ENCODE measurements at places on chromosomes 5 and 9.

DNA sequence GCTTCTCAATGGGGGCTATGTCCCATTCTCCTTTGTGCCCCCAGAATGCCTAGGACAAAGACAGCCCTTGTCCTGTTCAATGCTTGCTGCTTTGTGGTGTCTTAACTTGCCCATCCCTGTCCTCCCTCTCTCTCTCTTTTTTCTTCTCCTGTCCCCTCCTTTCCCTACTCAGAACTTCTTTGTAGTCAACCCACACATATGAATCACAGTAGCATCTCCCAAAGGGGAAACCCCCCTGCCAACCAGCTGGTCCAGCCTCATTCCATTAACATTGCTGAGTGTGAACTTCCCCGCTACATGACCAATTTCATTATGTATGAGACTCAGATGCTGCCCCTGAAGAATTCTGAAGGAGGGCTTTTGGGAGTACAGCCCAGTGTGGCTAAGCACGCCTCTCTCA is 408.3 kb downstream of the ENC1 start:
- no peak for DNase-seq

- DNase-seq = no peak
These were observed 154.5 kb downstream of the YIPF5 start for GRCh38 chr5:144015961-144016360.

DNA sequence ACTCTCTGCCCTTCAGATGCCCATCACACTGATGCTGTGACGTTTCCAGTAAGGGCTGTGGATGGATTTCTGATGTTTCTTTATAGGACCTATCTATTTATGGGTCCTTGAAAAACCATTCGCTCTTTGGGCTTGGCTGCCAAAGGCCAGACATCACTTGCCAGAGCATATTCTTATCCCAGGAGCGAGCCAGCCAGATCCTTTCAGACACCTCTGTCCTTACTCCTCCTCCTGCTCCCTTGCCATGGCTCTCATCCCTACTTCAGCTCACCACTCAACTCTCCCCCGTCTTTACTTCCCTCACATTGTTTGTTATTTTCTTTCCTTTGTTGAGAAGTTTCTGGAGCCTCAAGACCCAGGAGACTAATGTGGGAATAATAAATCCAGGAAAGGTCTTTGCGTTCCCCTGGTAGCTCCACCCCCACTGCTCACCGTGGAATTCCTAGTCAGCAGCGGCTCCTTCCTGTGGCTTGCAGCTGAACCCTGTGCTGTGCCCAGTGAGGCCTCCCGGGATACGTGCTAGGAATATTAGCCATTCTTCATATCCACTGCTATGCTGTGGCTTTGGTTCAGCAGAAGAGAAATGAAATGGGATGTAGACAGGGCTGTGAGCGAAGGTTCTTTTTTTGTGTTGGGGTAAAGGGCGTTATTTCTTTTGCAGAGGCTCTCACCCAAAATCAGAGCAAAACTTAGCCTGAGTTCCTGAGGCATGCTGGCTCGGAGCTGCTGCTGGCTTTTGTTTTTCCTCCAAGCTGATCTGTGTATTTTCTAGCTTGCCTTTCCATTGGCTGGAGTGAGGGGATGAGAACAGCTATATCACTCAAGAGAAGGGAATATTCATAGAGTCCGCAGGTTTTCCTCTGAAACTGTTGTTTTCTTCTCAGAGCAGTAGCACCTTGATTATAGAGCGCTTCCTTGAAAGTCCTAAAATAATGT is 171.1 kb downstream of the SAXO1 start:
- no peak for DNase-seq

GRCh38 chr9:131613921-131614320 is 68.6 kb downstream of the PRRT1B start:
- no peak for DNase-seq

- no peak for DNase-seq
These were observed 96.1 kb upstream of the CDKN2B start for GRCh38 chr9:22105005-22105722.

- peak; percentile 59 for DNase-seq
These were observed 33.3 kb upstream of the ABCA1 start for GRCh38 chr9:104961238-104961637.

- DNase-seq = no peak
These were observed 58.4 kb downstream of the TTC39B start for GRCh38 chr9:15248621-15249020.

DNA sequence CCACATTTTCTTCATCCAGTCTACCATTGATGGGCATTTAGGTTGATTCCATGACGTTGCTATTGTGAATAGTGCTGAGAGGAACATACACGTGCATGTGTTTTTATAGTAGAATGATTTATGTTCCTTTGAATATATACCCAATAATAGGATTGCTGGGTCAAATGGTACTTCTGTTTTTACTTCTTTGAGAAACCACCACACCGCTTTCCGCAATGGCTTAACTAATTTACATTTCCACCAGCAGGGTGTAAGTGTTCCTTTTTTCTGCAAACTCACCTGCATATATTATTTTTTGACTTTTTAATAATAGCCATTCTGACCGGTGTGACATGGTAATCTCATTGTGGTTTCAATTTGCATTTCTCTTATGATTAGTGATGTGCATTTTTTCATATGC is 82.2 kb upstream of the RFX3 start:
- no peak for DNase-seq

DNA sequence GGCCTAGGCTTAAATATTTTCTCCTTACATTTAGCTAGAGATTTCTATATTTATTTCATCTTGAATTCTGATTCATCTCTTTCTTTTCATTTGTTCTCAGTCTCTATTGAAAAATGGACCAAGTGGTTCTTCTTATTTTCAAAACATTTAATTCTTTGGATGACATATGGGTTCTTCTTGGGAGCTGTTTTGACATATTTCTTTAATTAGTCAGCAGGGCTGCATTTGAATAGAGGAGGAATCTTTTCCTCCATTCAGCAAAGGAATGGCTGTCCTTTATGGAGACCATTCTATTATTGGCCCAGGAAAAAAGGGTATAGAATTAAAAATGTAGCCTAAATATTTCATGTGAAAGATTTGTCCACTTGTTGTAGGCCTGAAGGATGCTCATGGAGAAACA is 109.9 kb downstream of the RPS23 start:
- no peak for DNase-seq

GRCh38 chr9:18739641-18740318 is 265.8 kb downstream of the ADAMTSL1 start:
- DNase-seq = no peak

- DNase-seq = no peak
These were observed 644 bp upstream of the CTNNAL1 start for GRCh38 chr9:109013679-109014607.

GRCh38 chr5:156922207-156922792 is 40.7 kb downstream of the TIMD4 start:
- DNase-seq = no peak

DNA sequence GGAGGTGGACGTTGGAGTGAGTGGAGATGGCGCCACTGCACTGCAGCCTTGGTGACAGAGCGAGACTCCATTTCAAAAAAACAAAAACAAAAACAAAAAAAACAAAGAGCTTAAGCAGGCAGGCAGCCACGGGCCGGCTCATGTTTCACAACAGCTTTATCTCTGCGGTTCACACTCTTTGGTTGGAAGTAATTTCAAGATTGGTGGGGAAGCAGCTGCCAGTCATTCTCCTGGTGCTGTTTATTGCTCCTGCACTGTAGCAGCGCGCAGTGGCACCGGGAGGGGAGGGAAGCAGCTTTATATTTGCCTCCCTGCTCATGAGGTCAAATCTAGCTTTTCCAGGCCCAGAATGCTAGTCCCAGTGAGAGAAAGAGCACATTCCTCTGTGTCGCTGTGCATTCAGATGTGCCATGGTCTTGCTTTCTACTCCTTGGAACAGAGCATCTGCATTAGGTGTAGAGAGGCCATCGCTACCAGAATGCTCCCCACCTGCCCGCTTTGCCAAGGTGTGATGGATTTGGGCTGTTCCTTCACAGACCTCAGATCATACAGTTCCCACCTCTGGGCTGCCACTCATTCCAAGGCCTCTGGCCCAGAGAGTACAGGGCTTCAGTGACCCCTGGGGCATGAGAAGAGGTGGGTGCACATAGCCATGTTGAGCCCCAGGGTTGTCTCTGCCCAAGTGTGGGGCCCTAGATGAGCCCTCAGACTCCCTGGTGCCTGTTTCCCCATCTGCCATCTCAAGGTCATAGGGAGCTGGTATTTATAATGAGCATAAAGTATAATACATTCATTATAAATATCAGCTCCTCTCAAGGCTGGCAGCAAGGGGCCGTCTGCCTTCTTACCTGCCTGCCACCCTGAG is 270.4 kb downstream of the MED10 start:
- no peak for DNase-seq

- DNase-seq = peak; percentile 85
These were observed 59.1 kb upstream of the PJA2 start for GRCh38 chr5:109468737-109469420.

- no peak for DNase-seq
These were observed 310.4 kb downstream of the GADD45G start for GRCh38 chr9:89915187-89915586.

DNA sequence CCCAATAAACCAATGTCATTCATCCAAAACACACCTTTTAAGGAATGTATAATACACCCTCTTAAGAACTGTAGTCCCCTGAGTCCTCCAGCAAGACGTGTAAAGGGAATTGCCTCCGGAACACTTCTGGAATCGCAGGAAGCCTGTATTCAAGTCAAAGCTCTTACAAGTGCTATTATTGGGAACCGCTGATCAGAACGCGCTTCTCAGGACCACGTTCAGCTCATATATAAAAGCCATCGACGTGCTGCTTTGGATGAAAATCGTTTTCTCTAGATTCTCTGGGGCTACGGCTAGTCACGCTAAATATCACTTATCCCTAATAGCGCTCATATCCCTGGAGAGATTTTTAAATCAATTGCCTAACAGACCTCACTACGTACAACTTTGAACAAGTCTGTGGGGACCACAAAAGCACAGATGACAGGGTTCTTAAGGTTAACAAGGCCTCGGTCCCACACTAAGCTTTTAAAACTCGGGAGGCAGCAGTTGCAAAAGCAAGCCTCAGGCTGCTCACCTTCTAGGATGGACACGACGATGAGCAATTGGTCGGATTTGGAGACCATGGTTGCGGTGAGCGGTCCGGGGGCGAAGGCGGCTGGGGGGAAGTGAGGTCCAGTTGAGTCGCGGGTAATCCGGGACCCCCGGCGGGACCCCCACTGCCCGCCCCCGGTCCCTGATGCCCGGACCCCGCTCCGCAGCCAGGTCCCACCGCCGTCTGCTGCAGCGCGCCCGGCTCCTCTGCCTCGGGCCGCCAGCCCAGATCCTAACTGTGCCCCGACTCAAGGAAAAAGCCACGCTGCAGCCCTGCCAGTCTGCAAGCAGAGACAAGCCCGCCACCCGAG is 548 bp downstream of the CEP120 start:
- DNase-seq = no peak

DNA sequence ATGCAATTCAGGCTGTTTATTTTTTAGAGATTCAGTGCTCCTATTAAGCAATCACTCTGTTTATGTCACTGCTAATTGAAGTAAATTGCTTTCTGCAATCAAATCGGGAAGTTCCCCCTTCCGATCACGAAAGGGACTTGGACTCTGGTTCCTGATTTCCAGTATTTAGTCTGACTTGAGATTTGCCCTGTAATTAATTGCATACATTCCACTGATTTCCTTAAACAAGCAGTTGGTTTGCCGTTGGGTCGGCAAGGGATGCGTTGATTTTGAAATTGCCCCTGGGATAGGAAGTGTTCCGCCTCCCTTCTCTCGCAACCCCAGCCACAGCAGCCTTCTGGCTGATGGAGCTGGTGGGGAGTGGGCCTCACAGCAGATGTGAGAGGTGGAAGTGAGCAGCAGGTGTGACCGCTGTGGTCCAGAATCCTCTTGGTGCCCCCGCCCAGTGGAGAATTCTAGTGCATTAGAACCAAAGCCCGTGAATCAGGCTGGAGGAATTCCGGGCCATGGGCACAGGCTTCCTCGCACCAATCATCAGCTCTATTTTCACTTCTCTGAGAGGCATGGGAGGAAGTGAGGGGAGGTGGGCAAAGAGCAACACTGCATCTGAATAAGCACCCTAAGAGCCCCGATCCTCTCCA is 102.5 kb downstream of the SPRY4 start:
- DNase-seq = peak; percentile 8

- no peak for DNase-seq
These were observed 344.2 kb upstream of the SLC30A5 start for GRCh38 chr5:68749631-68750030.

DNA sequence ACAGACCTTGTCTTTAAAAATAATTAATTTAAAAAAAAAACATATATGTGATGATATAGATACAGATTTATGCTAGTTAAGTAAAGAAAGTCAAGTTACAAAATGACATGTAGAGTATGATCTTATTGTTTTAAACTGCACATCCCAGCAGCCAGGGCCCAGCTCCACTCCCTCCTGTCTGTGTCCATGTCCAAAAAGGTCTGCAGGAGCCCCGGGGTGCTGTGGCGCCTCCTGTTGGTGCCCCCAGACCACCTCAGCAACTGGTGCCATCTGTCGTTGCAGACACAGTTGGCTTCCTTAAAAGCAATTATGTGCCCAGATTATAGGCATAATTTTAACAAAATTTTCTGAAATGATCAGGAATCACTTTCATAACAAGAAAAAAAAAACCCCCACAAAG is 33.3 kb downstream of the IPPK start:
- no peak for DNase-seq

GRCh38 chr9:4168526-4168925 is 131.3 kb downstream of the GLIS3 start:
- no peak for DNase-seq

DNA sequence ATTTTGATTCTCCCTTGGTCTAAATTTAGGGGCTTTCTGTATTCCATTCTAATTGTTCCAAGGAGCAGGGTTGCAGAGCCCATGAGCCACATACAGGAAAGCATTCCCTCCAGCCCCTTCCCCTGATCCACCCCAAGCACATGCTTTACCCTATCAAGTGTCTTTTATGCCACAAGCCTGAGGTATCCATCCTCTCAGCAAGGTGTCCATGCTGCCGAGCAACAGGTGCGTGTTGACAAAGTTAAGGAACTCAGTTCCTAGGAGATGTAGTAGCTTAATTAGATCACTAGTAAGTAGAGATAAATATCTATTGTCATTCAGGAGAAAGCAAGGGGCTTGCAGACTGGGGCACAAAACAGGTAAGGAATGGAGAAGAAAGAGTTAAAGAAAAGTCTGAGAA is 57.8 kb downstream of the FEM1C start:
- DNase-seq = no peak

- DNase-seq = peak; percentile 65
These were observed 29.1 kb downstream of the JADE2 start for GRCh38 chr5:134554319-134555222.

DNA sequence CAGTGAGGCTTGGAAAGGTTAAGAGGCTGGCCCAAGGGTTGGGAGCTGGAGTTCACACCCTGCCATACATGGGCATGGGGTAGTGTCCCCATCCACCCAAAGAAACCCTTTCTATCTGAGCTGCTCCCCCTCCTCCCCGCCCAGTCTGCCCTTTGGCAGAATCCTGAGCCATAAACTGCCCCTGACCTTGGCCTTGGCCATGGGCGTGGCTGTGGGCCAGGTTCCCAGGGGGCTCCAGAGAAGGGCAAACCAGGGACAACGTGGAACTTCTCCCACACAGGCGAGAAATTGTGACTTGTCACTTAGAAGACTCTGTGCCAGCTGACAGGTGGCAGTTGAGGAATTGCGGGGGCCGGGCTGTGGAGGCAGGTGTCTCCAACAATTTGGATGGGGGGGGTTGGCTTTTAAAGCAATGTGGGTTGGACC is 4.8 kb downstream of the FAM78A start:
- no peak for DNase-seq

- DNase-seq = no peak
These were observed 150.1 kb upstream of the STK32A start for GRCh38 chr5:147084702-147085101.
